ENCODE measurements at places on chromosomes 2 and 18. TPM values are rescaled to one million over a fixed set of nuclear protein-coding genes. Genes with fewer than 3 reads are reported as not detected.

GRCh38 chr2:45119855-45120254 is 110.6 kb upstream of the SIX2 start:
- peak overlapping the region; percentile 77 for H3K27ac ChIP-seq
- H3K36me3 ChIP-seq: no peaks in the 10 kb centered on the region
- H3K4me1 ChIP-seq: peaks cover 24% of the 10 kb centered on the region
- peak; percentile 90 for DNase-seq
- H3K27me3 ChIP-seq: no peaks in the 10 kb centered on the region

- no peaks in the 10 kb centered on the region for H3K27me3 ChIP-seq
- DNase-seq: no peak
- H3K27ac ChIP-seq: peak overlapping the region; percentile 88
These were observed 85.0 kb downstream of the WDSUB1 start for GRCh38 chr2:159201360-159202063.

DNA sequence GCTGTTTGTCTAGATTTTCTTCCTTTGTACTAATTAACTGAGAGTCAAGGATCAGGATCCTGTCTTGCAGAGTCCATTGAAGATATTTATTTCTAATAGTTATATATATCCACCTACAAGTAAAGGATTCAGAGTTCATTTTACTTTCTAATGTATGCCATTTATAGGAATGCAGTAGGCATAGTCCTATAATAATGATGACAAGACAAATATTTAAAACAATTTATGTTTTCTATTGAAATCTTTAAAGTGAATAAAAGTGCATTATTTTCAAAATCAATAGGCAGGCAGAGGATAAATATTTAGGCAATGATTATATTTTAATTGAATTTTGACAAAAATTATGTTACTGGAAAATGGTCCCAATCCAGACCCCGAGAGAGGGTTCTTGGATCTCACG is 1430.8 kb upstream of the NXPH2 start:
- H3K4me1 ChIP-seq: no peaks in the 10 kb centered on the region
- DNase-seq: no peak
- no peaks in the 10 kb centered on the region for H3K27me3 ChIP-seq
- no peaks in the 10 kb centered on the region for H3K36me3 ChIP-seq

DNA sequence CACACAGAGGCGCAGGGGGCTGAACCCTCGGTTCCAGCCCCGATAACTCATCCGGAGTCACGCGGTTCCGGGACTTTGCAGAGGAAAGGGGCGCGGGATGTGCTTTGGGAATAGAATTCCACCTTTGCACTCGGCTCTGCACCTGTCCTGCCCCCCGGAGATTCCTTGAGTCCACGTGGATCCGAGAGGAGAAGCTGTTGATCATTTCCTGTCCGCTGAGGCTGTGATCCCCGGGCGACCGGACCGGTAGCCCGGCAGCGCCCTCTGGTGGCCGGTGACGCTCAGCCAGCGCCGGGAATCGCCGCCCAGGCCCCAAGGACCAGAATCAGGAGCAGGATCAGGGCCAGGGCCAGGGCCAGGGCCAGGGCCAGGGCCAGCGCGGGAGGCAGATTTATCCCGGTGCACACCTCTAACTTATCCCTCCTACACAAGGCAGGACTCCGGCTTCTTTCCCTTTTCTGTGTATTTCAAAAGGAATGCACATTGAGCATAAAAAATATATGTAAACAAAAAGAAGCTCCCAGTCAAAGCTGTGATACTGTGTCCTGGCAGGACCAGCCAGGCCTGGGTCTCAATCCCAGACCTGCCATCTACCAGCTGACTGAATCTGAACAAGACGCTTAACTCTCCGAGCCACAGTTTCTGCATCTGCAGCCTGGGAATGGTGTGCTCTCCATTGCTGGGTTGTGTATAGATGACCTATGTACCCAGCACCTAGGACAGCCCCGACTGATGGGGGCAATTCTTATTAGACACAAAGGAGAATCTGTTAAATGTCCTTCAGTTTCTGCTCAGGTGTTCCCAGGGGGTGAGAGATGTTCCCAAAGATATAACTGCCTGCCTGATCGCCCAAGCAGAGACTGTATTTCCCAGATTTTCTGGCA is 8.5 kb upstream of the SPATA3 start:
- no peaks in the 10 kb centered on the region for H3K36me3 ChIP-seq
- peaks cover 9% of the 10 kb centered on the region for H3K27me3 ChIP-seq
- DNase-seq: peak; percentile 99
- H3K27ac ChIP-seq: no peak overlapping the region

DNA sequence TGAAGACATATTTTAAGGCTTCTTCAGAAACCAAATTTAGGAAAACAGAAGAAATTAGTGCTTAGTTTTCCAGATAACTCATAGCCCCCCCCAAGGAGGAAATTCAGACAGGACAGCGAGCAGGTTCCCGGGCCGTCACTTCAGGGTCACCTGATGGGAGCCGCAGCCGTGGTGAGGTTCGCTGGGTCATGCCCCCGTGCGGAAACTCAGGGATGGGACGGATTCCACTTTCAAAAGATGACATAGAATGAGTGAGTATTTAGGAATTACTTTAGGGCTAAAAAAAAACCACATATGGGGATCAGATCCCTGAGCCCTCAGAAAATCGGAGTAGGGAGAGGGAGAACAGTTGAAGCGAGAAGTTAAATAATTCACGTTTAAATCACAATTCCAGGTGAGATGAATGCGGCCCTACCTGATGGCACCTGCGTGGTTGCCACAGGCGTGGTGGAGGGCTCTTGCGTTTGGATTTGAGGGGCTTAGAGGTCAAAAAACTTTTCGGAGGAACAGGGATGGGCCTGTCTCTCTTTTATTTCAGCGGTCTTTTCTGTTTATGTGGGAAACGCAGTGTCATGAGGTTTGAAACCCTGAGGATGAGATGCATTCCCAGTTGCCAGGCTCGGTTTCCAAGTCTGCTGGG is 114.4 kb downstream of the NFATC1 start:
- no peaks in the 10 kb centered on the region for H3K36me3 ChIP-seq

Gene MAP3K19
- total RNA-seq: not detected

Gene TLX2
- under 0.01 TPM for total RNA-seq

Gene TRABD2A
- total RNA-seq: 3.5 TPM

Data from osteoblast (primary cell).